ENCODE measurements at places on chromosomes 2 and 18.

DNA sequence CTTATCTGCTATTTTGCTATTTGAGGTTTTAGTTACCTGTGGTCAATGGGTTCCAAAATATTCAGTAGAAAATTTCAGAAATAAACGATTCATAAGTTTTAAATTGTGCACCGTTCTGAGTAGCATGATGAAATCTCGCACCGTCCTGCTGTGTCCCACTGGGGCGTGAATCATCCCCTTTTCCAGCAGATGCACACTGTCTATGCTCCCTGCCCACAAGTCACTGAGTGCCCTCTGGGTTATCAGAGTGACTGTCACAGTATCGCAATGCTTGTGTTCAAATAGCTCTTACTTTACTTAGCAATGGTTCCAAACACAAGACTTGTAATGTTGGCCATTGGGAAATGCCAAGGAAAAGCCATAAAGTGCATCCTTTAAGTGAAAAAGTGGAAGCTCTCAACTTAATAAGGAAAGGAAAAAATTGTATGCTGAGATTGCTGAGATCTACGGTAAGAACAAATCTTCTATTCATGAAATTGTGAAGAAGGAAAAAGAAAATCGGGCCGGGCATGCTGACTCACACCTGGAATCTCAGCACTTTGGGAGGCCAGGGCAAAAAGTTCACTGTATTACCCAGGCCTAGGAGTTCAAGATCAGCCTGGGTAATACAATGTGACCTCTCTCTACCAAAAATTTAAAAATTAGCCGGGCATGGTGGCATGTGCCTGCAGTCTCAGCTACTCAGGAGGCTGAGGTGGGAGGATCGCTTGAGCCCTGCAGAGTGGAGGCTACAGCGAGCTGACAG lies 13.3 kb downstream of the COL4A3 start:
- no peak for DNase-seq

DNA sequence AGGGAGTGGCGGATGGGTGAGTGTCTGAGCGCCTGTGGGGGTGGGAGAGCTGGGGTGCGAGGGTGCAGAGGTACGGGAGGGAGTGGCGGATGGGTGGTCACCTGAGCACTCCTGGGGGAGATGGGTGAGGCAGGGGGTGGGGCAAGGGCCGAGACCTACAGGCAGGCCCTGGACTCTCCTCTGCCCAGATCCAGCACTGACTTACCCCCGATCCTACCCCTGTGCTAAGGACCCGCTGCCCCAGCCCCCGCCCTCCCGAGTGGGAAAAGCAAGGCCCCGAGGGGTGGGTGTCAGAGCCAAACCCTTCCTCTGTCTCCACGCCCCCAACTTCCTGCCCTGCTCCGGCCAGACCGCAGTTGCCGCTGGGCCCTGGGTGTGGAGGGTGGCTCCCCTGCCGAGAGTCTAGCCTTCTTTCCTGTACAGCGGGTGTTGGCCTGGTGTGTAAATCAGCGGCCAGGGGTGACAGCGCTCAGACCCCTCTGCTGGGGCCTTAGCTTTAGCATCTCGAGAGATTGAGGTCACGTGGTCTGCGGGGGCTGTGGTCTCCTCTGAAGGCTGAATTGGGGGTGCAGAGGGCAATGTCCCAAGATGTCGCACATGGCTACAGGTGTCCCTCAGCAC lies 12.5 kb downstream of the BOK start:
- no peak for DNase-seq

GRCh38 chr2:165164201-165164600 lies 39.6 kb downstream of the SCN3A start:
- DNase-seq: no peak

DNA sequence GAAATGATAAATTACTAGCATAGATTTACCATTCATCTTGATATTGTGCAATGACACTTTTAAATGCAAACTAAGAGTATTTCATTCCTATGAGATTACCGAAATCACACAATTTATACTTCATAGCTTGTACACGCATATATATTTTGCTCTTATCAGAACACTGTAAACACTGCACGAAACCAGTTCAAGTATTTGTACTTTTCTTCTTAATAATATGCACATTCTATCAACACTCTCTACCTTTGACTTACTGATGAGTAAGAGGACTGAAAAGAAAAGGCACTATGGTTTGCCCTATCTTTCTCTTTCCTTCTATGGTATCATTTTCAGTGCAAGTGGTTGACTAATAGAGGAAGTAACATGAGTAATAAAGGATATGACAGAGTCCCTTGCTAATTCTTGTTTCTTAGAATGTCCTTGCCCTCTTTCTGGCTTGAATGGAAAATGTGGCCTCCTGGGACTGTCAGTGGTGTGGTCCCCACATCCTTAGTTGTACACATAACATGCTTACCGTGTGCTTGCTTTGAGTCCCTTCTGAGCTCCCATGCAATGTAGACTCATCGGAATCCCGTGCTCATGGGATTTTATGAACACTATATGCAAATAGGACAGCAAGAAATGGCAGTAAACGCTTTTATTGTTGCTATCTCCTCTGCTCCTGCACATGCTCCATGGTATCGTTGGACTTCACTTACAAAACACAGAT lies 363.5 kb upstream of the TNP1 start:
- DNase-seq: peak; percentile 39

DNA sequence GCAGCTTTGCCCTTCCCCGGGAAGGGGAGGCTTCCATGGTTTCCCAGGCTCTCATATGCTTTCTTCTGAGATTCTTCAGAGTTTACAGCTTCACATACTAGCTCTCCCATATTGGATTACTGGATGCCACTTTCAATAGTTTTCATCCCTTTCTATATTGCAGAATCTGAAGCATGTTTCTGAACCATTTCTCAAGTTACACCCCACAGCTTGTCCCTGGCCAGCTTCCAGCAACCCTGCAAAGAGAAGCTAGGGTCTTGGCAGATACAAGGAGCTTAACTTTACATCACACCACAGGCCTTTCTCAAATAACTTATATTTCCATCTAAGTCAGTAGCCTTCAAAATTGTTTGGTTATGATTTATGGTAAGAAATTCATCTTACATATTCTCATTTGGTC lies 39.6 kb downstream of the LHCGR start:
- DNase-seq: no peak

DNA sequence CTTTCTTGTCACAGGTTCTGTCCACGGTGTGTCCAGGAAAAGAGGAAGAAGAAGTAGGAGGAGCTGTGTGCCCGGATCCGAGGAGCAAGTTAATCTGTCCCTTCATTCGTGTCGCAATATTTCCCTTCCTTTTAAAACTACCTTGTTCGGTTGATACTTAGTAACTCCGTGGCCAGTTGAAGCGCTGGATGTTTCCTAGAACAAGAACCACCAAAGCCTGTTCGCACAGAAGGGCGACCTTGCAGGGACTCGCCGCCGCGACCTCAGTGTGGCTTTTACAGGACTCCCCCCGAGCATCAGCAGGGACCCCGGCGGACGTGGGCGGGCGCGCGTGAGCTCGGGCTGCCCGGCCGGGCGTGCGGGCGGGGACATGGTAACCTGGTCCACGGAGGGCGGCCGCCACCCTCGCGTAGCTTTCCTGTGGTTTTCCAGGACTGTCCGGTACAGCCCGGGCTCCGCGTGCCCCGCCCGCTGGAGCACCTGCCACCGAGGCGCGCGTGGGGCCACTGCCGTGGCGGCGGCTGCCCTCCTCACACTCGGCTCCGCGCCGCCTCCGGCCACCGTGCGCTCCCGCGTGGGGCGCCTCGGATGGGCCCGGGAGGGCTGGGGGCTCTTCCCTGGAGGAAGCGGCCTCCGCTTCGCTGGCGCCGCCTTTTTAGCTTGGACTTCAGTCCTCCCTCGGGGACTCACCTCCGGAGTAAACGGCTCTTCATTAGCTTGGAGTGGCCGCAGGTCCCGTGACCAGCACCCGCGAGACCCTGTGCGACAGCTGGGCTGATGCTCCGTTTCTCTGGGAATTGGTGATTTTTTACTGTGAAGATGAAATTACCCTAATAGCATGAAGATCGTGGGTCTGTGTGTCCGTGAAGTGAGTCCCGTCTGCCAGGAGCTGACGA lies 9.2 kb upstream of the D2HGDH start:
- DNase-seq: no peak

- no peak for DNase-seq
Observed at GRCh38 chr2:16650287-16651249, 15.1 kb downstream of the CYRIA start.

DNA sequence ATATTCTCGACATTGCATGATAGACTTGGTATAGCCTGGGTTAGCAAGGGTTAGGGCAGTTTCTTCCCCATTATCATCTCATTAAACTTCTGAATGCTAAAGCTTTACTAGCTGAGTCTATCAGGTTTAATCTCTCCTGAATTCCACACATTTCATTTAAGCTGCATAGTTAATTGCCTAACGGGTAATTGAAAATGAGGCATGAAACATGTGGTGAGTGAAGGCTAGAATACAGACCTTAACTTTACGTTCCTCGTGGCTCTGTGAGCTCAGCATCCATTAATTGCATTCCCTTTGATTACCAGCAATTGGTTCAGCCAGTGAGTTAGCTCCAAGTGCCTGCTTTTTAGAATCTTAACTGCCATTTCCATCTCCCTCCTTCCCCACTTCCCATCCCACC lies 126.5 kb upstream of the MEX3C start:
- DNase-seq: no peak

DNA sequence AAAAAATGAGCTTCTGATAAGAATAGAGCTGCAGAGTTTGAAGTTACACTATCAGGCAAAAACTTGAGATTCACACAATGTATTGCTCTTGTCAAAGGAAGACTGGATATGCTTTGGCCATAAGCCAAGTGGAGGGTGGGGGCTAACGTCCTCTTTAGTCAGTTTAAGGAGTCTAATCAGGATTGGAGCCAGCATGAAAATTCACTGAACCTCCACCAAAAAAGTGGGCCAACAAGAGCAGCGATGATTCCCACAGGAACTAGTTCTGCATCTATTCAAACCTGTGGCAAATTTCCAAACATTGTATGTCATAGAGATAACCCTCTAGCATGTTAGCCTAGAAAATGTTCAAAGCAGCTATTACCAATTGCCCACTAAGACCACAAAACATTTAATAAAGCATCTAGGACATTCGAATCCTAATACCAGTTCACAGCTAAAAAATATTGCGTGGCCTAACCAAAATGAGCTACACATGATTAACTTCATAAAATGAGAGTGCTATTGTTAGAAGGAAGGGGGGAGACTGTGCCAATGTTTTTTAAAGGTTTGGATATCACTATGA lies 43.5 kb upstream of the TMEM247 start:
- no peak for DNase-seq

GRCh38 chr2:100419915-100420314 lies 2.4 kb upstream of the CHST10 start:
- no peak for DNase-seq

DNA sequence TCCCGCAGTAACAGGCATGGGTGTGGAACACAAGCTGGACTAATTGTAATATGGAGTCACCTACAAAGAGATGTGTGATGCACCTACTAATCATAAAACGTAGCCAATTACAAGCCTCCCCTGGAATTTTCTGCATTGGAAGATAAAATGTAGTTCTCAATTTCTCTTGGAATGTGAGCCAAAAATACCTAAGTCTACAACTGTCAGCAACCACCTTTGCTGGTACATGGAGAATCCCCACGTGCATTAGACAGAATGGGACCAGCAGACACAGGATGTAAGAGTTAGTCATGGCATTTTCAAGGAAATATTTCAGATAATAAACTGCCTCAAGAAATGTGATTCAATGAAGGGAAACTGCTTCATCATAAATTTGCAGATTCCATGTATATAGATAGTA lies 85.6 kb upstream of the DCC start:
- no peak for DNase-seq

- no peak for DNase-seq
Observed at GRCh38 chr2:3169106-3169870, 208.3 kb downstream of the EIPR1 start.

GRCh38 chr2:227188292-227188691 lies 23.9 kb downstream of the COL4A3 start:
- DNase-seq: no peak

DNA sequence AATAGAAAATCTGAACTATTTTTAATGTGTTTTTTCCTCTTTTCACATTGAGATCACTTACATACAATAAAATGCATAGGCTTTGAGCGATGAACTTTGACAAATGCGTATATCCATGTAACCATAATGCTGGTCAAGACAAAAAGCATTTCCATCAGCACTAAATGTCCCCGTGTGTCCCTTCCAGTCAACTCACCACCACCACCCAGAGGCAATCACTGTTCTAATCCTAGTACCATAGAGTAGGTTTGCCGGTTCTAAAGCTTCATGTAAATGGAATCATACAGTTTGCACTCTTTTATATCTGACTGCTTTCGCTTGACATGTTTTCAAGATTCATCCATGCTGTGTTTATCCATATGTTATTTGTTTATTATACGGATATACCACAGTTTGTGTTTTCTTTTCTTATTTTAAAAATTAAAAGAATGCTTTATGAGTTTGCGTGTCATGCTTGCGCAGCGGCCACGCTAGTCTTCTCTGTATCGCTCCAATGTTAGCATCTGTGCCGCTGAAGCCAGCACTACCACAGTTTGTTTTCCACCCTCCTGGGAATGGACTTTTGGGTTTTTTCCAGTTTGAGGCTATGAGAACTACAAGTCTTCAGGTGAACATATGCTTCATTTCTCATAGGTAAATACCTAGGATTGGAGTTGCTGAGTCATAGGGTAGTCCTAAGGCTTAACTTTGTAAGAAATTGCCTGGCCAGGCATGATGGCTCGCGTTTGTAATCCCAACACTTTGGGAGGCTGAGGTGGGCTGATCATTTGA lies 197.5 kb upstream of the CHAC2 start:
- no peak for DNase-seq

- DNase-seq: no peak
Observed at GRCh38 chr2:129192117-129192516, 787.3 kb upstream of the RAB6C start.

- DNase-seq: no peak
Observed at GRCh38 chr2:84896567-84896966, 8.9 kb upstream of the TMSB10 start.

GRCh38 chr2:127027715-127028114 lies 79.2 kb downstream of the BIN1 start:
- no peak for DNase-seq

DNA sequence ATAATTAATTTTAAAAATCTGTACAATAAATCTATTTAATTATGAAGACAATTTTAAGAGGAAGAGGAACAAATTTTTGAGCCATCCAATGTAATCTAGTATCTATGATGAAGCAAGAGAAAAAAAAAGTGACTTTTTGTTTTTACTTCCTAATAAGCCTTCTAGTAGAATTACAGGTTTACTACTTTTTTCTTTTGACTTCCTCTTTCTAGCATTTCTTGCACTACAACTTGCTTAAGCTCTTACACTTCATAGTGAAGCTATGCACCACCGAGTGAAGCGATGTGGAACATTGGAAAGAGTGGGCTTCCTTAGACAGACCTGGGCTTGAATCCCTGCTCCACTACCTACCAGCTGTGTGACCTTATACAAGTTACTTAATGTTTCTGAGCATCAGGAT lies 2.1 kb downstream of the SERPINB2 start:
- DNase-seq: no peak

DNA sequence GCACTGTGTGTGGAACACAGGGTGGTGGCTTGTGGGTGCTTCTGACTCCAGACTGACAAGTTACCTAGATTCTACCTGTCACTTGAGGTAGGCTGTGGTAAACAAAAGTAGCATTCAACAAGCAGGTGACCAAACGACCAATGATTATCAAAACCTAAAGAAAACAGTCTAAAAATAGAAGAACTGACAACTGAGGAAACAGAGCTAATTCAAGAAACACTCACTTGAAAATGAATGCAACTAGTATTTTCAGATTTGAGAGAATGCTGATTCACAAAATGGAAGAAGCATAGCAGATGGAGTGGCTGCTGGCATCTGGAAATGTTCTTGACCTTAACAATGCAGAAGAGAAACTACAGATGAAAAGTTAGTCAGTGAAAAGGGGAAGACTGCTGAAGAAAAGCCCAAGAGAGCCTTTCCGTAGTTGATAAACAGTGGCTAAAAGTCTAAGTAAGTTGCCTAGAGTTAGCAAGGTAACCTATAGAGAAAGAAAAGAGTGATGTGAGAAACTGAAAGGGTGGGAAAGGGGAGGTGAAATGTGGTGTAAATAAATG lies 170.4 kb downstream of the NCK2 start:
- no peak for DNase-seq

All from stimulated activated CD8-positive, alpha-beta memory T cell treated with anti-CD3 and anti-CD28 coated beads, Interleukin-15, amount 100 ng/mL, for 48 hours (primary cell).